ENCODE measurements at places on chromosomes 16 and 17.

DNA sequence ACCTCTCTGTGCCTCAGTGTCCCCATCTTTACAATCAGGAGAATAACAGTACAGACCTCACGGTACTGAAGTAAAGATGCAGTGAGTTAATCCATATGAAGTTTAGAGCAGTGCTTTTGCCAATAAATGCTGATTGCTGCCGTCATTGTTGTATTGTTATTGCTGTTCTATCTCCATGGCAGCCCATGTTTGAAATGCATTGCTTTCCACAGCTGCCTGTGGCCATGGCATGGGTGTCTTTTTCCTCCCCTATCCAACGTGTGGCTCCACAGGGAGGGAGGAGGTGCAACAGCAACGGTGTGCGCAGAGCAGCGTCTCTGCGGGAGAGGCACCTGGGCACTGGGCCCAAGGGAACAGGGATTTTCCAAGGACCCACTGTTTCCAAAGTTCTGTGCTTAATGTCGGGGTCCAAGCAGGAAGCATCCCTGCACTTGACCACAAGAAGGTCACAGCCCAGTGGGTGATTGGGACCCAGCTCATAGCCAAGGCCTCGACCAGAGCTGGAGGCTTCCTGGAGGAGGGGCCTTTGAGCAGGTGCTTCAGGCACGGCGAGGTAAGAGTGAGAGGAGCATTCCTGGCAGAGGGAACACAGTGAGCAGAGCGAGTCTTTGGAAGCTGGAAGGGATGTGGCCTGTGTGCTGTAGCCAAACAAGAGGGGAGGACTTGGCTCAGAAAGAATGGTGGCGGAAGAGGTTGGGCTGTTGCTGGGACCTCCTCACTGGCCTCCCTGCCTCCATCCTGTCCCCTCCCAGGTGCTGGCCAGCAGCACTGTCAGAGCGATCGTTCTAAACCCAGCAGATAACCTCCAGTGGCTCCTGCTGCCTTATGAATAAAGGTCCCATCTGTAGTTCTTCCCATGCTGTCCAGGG lies 3.9 kb downstream of the RAI1 start:
- no peak for DNase-seq

DNA sequence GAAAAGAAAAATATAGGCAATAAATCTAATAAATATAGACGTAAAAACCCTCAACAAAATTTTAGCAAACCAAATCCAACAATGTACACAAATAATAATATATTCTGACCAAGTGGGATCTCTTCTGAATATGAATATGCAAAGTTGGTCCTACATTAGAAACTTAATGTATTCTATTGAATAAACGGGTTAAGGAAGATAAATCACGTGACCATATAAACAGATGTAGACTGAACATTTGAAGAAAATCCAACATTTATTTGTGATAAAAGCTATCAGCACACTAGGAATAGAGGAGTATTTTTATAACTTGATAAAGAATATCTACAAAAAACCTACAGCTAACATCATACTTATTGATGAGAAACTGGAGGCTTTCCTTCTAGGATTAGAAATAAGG lies 502.8 kb upstream of the KIF2B start:
- no peak for DNase-seq

DNA sequence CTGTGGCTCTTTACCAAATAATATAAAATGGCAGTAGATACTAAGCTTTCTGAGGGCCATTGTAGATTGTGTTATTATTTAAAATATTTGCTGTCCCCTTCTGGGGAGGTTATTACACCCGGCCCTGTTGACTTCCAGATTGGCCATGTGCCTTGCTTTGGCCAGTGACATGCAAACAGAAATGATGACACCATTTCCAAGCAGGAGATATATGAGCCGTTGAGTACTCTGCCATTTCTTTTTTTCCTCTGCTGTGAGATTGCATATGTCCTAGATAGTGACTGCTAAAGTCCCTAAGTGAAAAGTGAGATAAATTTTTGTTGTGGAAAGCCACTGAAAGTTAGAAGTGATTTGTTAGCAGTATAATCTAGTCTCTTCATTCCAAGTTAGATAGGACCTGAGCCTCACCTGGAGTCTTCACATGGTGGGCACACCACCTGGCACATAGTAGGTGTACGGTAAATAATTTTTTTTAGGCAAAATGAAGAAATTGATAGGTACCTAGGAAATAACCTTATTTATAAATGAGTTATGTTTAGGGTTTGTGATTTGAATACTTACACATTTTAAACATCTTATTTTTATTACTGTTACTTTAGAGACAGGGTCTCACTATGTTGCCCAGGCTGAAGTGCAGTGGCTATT lies 204.0 kb upstream of the CACNG5 start:
- no peak for DNase-seq

DNA sequence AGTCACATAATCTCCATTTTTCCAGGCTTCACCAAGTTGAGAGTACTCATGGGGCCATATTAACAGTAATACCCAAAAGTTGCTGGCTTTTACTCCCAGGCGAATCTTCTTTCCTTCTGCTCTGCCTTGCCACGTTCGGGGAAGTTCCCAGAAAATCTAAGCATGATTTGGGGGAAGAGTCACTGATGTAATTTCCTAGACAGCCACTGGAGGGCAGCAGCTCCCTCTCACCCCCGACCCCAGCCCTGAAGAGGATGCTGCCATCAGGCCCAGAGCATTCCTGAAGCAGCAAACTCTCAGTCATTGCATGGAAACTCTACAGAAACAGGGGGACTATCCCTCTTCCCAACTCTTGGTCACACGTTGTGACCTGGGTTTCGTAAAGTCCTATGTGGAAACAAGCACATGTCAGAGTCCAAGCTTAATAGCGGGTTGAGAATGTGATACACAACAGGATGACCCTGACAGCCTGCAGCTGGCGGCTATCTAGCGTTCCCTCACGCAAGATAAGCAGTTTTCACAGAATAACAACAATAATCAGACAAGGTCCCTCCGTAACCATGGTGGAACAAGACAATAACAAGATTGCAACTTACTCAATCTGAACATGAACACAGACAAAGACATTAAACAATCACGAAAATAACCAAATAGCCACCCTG lies 43.8 kb upstream of the DHX40 start:
- peak; percentile 33 for DNase-seq

- peak; percentile 58 for DNase-seq
Observed at GRCh38 chr17:82021107-82021899, 1.4 kb downstream of the CENPX start.

DNA sequence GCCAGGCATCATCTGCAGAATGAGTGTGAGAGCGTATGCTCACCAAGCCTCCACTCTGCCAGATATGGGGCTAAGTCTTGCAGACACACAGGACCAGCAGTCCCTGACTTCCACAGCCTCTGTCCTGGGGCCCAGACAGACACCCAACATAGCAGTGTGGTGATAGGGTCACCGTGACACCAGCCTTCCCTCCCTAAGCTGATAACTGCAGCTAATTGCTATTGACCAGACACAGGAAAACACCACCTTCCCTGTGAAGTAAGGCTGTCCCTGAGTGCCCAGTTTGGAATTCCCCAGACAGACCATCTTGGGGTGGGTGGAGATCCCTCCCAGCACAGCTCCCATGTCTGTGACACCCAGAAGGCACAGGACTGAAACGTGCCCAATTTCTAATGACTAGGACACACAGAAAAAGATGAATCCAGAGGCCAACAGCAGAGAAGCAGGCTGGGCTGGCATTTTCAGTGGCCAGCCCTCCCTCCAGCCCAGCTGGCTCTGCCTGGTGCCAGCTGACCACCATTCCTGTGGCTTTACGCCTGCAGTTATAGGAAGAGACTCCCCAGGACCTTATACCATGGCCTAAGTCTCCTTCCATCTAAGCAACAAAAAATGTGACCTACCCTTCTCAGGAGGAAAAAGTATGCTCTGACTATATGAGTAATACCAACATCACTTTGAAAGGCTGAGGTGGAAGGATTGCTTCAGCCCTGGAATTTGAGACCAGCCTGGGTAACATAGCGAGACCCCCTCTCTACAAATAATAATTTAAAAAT lies 30.3 kb downstream of the ATPAF2 start:
- no peak for DNase-seq

- DNase-seq = no peak
Observed at GRCh38 chr17:17940441-17940911, 31.7 kb downstream of the TOM1L2 start.

GRCh38 chr16:14289692-14290340 lies 218.7 kb downstream of the MRTFB start:
- DNase-seq = no peak

- no peak for DNase-seq
Observed at GRCh38 chr17:48322060-48322459, 108.0 kb downstream of the SKAP1 start.

DNA sequence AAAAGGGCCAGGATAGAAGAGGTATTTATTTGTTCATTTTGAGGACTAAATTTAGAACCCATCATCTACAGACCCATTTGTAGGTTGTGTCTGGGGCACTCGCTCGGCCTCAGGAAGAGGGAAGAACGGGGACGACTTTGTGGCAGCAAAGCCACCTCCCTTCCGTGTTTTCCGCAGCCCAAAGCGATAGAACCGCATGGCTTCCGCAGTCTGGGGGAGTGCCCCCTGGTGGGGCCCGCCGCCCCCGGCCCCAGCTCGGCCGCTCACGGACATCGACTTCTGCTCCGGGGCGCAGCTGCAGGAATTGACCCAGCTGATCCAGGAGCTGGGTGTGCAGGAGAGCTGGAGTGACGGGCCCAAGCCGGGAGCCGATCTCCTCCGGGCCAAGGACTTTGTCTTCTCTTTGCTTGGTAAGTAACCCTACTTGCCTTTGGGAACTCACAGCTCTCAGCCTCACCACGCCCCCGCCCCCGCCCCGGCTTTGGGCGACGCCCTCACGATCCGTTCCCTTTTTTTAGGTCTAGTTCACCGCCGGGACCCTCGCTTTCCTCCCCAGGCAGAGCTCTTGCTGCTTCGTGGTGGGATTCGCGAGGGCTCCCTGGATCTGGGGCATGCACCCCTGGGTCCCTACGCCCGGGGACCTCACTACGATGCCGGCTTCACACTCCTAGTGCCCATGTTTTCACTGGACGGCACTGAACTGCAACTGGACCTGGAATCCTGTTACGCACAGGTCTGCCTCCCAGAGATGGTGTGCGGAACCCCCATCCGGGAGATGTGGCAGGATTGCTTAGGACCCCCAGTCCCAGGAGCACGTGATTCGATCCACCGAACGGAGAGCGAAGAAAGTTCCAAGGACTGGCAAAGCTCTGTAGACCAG lies 681 bp downstream of the TMEM102 start:
- peak; percentile 45 for DNase-seq

DNA sequence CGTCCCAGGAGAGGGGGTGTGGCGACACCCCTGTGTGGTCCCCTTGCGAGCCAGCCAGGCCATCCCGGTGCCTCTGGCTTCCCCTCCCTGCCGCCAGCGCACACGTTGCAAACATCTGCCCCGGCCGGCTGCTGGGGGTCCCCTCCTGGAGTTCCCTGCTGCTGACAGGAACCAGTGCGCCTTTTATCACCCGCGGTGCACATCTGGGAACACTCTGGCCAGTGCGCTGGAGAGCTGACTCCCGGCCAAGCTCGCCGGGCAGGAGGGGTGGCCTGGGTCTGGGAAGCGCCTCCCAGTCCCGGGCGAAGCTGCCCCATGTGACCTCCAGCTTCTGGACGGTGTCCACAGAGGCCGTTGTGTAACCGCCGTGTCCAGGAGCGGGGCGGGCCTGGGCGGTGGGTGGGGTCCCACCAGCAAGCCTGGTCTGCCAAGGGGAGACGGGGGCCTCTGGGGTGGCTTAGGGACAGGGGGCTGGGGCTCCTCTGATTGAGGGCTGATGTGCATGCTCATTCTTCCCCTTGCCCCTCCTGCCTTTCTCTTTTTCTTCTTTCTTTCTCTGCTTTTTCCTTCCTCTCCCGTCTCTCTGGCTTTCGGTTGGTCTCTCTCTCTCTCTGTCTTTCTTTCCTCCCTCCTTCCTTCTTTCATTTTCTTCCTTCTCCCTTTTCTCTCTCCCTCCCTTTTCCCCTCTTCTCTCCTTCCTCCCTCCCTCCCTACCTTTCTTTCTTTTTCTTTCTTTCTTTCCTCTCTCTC lies 25.2 kb upstream of the CIBAR2 start:
- no peak for DNase-seq

DNA sequence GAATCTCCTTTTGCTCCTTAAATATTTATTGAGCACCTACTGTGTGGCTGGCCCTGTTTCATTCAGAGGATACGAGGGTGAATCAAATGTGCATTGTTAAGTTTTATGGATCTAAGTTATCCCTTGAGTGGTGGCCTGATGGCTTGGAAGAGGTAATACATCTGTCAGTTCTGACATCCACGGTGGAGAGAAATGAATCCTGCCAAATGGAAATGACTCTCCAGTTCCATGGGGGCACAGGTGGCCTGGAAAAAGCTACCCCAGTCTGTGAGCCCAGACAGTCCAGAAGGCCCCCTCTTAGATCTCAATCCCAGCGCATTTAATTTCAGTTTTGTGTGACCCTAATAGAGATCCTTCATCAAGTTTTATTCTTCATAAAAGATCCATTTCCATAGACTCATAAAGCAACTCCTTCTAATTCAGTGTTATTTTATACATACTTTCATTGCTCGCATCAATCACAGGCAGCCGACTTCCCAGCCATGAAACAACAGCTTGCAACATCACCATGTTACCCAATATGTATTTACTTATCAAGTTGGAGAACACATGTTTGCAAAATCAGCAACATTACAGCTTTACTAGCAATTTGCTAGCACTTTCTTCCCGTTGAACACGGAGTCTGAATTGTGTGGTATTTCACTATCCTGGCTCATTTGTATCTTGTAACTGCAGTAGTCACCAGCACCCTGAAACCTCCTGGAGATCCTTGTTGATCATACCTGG lies 334.8 kb upstream of the HSBP1 start:
- DNase-seq = no peak

DNA sequence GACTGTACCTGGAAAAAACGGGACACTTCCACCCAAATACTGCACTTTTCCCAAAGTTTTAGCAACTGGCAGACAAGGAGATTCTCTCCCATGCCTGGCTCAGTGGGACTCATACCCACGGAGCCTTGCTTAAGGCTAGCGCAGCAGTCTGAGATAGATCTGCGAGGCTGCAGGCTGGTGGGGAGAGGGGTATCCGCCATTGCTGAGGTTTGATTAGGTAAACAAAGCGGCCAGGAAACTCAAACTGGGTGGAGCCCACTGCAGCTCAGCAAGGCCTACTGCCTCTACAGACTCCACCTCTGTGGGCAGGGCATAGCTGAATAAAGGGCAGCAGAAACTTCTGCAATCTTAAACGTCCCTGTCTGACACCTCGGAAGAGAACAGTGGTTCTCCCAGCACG lies 44.8 kb downstream of the UTP18 start:
- no peak for DNase-seq

DNA sequence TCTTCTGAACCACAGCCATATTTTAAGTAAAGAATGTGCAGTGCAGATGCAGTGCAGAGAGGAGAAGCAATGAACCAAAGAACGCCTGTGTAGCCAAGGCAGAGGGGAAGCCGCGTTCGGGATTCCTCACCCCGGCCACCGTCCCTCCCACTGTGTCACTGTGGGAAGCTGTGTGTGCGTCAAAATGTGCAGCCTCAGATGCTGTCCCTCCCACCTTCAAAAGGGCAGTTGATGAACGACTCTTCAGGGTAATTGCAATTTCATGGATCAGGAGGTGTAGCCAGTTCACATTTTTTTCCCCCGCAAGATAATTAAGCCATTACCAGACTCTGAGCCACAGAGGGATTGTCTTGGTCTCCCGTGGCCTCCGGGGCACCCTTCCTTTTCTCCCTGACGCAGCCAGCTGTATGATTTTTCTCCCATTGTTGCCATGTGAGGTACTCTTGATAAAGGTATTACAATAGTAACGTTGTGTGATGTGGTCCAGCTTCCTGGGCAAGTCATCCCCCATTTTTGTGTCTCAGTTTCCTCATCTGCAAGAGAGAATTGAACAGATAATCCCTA lies 190.0 kb downstream of the FOXL1 start:
- no peak for DNase-seq
